Stimulated activated CD8-positive, alpha-beta memory T cell treated with anti-CD3 and anti-CD28 coated beads, Interleukin-4, amount 100 ng/mL, for 1 hour (primary cell): ENCODE measurements at places on chromosomes 16 and 17.

GRCh38 chr16:7546948-7547347 lies 214.3 kb downstream of the RBFOX1 start:
- no peak for DNase-seq

DNA sequence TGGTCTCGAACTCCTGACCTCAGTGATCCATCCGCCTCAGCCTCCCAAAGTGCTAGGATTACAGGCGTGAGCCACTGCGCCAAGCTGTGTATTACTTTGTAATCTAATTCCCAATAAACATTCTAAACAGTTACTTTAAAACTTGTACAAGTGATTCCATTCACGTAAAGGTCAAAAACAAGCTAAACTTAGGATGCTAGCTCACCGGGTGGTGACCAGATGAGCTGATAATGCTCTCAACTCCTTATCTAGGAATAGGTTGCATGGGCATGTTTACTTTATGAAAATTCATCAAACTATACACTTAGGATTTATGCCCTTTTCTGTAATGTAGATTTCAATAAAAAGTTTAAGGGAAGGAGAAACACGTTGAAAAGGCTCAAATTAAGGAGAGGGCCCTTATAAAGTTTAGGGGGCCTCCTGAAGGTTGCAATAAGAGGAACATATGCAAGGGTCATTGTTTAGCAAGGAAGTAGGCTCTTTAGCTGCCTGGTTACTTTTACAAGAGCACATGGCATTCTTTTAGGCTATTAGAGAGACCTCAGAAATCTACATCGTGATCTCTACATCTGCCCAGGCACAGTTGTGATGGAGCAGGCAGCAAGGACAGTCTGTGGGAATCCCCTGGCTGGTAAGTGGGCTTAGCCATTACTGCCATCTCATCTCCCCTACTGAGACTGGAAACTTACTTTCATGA lies 13.3 kb downstream of the CDR2 start:
- no peak for DNase-seq

- no peak for DNase-seq
Observed at GRCh38 chr16:49651226-49651625, 204.7 kb downstream of the ZNF423 start.

DNA sequence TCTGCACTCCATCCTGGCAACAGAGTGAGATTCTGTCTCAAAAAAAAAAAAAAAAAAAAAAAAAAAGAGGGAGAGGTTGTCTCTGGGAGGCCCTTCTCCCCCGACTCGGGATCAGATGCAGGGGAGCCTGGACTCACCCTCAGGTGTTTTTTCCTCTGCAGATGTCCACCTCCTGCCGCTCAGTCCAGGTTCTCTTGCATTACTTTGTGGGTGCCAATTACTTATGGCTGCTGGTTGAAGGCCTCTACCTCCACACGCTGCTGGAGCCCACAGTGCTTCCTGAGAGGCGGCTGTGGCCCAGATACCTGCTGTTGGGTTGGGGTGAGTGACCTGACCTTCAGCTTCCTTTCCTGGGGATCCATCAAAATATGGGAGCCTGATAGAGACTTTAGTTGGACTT lies 34.1 kb downstream of the GLP2R start:
- no peak for DNase-seq

- no peak for DNase-seq
Observed at GRCh38 chr17:64200080-64201032, 62.7 kb downstream of the TEX2 start.

DNA sequence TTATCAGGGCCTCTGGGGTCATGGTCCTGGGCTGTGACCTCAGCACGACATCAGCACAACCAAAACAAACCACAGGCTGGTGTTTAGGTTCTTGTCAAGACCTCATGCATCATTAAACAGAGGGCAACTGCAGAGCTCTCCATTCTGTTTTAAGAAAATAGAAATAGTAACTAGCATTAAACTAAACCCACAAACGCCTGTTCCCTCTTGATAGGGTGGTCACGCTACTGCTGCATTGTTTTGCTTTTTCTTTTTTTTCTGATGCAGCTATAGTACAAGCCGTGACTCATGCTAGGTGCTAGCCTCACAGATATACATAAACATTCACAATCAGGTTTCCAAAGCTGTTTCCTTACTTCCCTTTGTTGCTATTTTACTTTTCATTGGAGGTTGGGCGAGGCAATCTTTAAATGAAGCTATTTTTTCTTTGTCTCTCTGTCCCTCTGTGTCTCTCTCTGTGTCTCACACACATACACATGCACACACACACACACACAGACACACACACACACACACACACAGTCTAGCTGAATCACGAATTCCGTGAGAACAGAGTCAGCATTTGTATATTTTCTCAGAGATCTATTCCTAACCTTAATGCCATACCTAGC lies 310.3 kb downstream of the CDH13 start:
- no peak for DNase-seq

- DNase-seq = no peak
Observed at GRCh38 chr16:77569406-77569805, 134.6 kb upstream of the ADAMTS18 start.

DNA sequence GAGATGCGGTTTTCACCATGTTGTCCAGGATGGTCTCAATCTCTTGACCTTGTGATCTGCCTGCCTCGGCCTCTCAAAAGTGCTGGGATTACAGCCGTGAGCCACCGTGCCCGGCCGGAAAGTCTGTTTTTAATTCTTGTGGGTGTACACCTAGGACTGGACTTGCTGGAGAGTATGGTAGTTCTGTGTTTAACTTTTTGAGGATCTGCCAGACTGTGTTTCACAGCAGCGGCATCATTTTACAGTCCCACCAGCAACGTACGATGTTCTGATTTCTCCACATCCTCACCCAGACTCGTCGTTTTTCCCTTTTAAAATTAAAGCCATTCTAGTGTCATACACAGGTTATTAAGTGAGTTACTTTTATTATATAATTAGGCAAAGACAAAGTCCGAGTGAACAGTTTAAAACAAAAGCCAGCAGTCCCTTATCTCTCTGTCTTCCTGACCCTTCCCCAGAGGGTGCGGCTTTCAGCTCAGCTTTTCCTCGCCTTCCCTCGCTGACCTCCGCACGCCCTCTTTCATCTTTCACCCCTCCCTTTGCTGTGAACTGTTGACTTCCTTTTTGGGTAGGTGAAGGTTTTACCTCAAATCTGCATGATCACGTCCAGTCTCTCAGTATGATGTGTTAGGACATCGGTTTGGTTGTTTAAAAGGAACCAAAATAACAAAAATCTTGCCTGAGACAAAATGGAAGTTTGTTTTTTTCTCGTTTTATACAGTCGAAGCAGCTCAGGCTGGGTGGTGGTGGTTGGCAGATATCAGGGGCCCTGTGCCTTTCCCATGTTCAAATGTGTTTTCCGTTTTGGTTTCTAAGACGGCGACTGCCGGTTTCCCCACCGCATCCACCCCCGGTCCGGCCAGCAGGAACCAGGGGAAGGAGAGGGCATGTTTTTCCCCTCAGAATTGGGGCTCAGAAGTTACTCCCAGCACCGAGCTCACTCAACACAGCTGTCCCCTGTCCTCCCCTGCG lies 18.0 kb downstream of the FAM234A start:
- DNase-seq = no peak

DNA sequence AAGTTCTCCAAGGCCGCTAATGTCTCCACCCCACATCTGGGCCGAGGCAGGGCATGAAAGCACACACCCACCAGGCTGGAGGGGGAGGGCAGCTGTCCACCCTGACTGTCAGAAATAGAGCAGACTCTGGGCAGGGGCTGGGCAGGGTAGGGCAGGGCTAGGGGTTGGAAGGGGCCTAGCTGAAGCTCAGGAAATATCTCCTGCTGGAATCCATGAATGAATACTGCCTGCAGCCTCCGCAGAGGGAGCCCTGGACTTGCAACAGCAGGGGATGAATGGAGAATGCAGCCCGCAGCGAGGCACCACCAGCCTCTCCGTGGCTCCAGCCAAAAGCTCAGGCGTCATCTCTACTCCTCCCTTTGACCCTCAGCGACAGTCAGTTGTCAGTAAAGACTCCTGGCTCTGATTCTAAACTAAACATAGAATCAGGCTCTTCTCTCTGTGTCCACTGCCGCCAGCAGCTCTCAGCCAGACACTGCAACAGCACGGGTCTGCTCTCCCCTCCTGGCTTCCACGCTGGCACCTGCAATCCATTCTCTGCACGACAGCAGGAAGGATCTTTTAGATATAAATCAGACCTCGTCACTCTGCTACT lies 23.9 kb upstream of the NGFR start:
- no peak for DNase-seq

DNA sequence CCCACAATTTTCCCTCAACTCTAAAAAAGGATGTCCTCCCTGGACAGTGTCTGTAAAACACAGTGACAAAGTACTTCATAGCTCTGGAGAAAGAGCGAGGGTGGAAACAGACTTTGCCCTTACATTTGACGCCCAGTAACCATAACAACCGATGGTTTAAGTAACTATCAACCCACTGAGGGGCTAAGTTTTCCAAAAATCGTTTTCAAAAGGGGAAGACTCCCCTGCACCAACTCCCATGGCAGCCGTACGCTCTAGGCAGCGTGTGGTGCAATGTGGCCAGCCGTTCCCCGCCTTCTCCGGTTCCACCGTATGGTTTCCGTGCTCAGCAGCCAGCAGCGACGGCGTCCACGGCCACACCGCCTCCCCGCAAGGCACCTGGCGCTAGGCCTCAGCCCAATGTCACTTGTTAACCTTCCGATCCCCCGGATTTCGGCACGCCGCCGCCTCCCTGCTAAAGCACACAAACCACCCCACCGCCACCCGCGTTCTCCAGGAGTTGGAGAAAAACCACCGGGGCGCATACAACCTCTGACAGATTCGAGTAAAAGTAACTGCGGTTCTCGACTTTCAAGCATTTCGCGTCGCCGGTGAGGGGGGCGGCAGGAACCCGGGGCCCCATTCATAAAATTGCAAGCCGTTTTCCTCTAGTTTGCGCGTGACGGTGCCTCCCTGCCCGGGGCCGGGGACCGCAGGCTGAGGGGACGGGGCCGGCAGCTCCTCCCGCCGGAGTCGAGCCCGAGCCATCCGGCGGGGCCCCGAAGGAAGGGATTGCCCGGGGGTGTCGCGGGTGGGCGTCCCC lies 661 bp downstream of the TEX2 start:
- peak; percentile 24 for DNase-seq

DNA sequence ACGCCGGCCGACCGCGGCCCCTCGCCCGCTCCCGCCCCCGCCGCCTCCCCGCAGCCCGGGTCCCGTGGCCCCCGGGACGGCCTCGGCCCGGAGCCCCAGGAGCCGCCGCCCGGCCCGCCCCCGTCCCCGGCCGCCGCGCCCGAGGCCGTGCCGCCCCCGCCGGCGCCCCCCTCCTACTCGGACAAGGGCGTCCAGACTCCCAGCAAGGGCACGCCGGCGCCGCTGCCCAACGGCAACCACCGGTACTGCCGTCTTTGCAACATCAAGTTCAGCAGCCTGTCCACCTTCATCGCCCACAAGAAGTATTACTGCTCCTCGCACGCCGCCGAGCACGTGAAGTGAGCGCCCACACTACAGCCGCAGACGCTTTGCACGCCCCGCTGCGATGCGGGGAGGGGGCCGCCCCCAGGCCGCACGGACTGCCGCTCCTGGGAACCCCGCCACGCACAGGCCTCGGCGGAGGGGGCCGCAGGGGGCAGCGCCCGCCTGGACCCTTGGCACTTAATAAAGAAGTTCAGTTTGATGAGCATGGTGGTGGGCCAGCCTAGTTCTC lies 35.5 kb upstream of the ZC3H18 start:
- DNase-seq = no peak

DNA sequence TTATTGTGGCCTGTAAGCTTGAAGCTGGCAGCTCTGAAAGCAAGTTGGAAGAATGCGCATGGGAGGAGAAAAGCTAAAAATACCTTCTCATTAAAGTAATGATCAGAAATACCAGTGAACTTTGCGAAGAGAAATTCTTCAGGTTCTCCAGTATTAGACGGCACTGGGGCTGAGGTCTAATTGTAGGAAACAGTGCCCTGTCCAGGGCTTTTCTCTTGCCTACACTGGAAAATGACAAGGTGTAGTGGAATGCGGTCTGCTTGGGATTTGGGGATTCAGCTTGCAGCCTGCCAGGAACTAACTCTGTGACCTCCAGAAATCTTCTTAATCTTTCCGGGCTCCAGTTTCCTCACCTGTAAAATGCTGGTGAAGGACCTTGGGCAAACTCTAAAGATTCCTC lies 53.3 kb upstream of the KCNJ16 start:
- no peak for DNase-seq

- DNase-seq = no peak
Observed at GRCh38 chr16:31274831-31275816, 15.3 kb downstream of the ITGAM start.

GRCh38 chr16:74480150-74481029 lies 59.1 kb upstream of the CLEC18B start:
- DNase-seq = no peak

- DNase-seq = peak; percentile 37
Observed at GRCh38 chr16:4660454-4661007, 32.8 kb upstream of the NUDT16L1 start.

DNA sequence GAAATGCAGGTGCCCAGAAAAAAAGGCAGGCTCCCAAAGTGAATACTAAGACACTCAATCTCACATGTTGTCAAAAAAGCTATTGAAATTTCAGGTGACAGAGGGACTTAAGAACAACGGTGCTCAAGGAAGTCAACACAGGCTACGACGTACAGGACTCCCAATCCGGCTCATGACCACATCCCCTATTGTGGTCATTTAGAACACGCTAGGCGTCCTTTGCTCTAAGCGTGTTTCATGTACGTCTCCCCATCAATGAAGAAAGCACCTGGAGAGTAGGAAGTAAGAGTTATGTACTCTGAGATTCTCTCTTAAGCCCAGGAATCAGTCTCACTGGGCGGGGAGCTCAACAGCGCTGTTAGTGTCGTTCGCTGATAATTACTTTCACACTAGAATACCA lies 94.1 kb downstream of the MRM3 start:
- DNase-seq = no peak
